Activated T-helper 9 cell treated with anti-CD3 and anti-CD28 coated beads, Interleukin-2, amount 50 U/mL, for 16 hours (primary cell): ENCODE measurements at places on chromosomes 1 and 21.

DNA sequence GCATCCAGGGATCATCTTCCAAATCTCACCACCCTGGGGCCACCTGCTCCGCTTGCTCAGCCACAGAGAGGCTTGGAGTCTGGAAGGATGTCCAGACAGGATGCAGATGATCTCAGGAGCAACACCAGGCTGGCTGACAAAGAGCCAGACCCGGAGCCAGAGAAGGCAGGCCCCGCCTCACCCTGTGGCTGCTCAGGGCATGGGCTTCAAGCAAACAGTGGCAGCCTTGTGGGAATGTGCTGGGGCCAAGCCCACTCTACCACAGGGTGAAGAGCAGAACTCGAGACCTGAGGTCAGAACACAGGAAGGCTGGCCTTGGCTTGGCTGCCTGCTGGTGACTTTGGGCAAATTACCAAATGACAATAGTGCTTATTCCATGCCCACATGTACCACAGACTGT lies 45.5 kb downstream of the MRPL37 start:
- no peak for DNase-seq

GRCh38 chr1:67947114-67947513 lies 103.3 kb downstream of the DIRAS3 start:
- DNase-seq, result no peak

DNA sequence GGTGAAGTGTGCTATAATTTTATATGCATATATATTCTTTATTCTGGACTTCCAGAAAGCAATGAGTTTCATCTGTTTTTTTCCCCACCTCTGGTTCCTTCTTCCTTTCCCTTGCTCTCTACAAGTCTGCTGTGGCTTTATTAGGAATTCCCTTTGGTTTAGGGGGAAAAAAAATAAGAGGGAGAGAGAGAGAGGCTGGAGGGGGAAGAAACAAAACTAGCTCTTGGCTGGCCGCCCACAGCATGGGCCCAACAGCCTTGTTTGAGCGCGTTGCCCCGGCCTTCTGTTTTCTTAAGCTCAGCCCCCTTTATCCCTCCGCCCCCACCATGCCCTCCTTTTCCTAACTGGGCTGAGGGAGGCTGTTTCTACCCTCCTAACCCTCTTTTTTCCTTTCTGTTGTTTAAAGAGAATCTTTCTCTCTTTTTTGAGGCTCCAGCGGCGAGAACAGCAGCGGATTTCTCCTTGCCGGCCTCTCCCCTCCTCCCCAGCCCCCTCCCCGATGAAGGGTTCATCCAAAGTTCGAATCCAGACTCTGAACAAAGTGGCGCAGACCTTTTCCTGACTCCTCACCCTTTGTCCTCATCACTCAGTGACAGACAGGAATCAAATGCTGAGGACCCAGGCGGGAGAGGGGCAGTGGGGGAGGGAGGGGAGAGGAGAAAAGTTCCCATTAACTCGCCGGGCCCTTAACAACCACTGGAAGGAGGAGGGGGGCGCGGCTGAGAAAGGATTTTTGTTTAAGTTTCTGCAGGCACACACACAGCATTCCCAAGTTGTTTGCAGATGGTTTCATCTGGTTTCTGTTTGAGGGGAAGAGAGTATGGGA lies 29.7 kb downstream of the PBX1 start:
- no peak for DNase-seq

DNA sequence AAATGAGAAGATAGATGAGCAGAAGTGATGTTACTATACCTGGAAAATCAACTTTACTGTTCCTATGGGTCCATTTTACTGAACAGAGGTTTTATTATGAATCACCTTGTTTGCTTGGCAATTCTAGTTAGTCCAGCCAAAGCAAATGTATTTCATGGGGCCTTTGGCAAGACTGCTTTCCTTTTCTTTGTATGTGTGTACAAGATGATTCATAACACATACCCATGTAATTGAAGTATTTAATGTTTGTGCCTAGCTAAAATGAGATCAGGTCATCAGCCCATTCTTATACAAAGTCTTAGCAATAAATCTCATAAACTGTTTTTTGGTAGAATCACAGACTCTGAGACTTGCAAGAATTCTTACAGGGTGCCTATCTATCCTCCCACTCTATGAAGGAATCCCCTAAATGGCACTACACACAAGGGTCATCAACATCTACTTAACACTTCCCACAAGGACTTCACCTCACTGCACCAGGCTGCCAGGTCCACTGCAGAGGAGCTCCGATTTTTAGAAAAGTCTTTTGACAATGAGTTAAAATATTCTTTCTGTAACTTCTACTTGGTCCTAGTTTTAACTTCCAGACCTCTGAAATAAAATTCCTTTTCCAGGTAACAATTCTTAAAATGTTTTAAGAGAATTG lies 58.5 kb downstream of the LPAR3 start:
- no peak for DNase-seq

DNA sequence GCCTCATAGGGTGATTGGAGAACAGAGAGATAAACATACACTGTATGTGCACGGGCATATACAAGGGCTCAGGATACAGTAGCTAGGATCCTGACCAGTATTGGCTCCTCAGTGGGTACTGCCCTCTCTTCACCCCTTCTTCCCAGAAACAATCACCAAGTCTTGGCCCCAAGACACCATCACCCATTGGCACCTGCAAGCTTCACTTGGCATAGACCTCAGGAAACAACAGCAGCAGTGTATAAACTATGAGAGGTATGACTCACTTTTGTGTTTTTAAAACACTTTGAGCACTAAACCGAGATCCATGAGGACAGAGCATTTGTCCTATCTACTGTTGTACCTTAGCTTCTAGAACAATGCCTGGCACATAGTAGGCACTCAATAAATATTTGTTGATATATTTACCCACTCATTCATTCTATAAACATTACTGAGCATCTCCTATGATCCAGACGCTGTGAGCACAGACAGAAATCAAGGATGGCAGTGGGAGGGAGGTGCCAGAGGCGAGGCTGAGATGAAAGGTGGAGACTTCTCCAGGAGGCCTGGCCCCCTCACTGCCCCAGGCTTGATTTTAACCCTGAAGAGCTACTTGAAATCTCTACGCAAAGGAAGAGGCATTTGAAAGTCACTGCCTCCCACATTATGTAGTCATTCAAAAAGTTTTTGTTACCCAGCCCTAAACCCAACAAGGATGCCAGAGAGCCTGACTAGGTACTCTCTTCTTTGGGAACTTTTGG lies 95.2 kb downstream of the CAMK2N1 start:
- no peak for DNase-seq

DNA sequence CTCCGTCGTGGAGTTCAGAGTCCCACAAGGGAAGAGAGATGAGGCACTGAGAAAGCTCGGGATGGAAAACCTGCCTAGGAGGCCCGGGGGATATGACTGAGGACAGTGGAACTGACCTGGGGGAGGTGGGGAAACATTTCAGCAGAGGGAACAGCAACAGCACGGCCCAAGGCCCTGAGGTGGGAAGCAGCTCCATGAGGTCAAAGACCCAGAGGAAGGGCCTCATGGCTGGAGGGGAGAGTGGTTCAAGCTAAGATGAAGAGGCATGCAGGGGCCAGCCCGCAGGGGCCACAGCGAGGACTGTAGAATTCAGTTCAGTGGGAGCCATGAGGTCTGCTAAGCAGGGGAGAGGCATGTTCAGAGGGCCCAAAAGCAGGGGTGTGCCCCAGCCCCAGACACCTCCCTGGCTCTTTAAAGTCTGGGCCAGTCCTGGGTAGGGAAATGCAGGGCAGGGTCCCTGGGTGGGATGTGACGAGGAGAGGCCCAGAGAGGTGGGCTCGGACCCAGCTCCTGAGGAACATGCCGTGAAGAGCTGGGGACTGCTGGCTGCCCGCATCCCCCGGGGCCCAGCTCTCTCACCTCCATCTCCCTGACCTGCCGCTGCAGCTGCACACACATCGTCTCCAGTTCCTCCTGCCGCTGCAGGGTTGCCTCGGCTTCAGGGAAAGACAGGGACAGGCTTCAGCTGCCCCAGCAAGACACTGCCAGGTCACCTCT lies 9.9 kb downstream of the UBXN11 start:
- no peak for DNase-seq

GRCh38 chr1:53331446-53332185 lies 3.7 kb upstream of the LRP8 start:
- DNase-seq, result no peak

DNA sequence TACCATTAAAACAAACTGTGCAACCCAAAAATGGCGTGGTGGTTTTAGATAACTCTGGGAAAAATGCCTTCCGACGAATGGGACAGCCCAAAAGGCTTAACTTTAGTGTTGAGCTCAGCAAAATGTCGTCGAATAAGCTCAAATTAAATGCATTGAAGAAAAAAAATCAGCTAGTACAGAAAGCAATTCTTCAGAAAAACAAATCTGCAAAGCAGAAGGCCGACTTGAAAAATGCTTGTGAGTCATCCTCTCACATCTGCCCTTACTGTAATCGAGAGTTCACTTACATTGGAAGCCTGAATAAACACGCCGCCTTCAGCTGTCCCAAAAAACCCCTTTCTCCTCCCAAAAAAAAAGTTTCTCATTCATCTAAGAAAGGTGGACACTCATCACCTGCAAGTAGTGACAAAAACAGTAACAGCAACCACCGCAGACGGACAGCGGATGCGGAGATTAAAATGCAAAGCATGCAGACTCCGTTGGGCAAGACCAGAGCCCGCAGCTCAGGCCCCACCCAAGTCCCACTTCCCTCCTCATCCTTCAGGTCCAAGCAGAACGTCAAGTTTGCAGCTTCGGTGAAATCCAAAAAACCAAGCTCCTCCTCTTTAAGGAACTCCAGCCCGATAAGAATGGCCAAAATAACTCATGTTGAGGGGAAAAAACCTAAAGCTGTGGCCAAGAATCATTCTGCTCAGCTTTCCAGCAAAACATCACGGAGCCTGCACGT lies 82.1 kb downstream of the PRDM2 start:
- no peak for DNase-seq

- DNase-seq, result no peak
These were observed 35.4 kb upstream of the EIF4G3 start for GRCh38 chr1:21212126-21212525.

DNA sequence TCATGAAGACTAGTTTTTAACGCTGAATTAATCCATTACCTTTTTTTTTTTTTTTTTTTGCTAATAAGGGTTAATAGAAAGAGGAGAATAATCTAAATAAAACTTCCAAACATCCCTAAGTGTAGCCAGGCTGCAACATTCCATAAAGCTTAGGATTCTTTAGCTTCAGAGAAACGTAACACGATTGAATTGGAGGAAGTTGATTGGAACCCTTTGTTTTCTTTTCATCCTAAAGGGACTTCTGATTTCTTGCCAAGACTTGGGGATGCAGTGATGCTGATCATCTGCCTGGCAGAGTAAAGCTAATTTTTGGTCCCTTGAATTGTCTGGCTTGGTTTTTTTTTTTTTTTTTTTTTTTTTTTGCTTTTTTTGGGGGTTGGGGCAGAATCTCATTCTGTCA lies 142.9 kb downstream of the VPS13D start:
- DNase-seq, result no peak

DNA sequence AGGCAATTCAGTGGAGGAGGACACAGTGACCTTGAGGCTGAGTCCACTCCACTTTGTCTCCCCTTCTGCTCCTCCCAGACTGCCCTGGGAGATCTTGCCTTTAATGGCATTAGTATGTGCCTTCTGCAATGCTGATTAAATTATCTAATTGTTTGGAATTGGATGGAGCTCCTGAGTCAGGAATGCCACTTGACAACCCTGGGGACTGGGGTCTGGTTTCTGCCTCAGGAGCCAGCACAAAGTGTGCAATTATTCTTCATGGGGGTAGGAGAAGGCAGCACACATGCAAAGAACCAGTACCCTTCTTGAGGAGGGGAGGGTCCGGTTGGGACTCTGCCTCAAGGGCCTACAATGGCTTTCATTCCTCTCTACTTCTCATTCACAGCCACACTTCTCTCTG lies 11.9 kb upstream of the PLXNA2 start:
- DNase-seq, result no peak

- DNase-seq, result no peak
These were observed 12.6 kb downstream of the FHAD1 start for GRCh38 chr1:15259622-15260007.

- DNase-seq, result no peak
These were observed 24.0 kb downstream of the PAX7 start for GRCh38 chr1:18654599-18654998.

GRCh38 chr1:220552672-220553260 lies 24.8 kb downstream of the MARK1 start:
- no peak for DNase-seq

DNA sequence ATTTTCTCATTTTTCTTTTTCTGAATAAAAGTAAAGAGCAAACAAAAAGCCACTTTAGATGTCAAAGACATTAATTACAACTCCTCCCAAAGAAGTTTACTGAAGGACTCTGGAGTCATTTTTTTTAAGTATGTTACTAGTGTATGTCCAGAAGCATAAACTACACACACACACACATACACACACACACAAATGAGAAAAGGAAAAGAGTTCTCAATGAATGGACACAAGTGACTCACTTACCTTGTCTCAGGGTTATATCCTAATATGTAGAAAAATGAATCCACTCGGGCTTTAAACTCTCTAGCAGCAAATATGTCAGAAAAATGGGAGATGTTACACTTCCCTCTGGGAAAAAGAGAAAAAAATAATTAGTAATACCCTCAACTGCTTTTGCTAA lies 223.1 kb downstream of the SLC45A1 start:
- DNase-seq, result no peak

GRCh38 chr1:22239378-22239777 lies 96.5 kb upstream of the WNT4 start:
- no peak for DNase-seq

DNA sequence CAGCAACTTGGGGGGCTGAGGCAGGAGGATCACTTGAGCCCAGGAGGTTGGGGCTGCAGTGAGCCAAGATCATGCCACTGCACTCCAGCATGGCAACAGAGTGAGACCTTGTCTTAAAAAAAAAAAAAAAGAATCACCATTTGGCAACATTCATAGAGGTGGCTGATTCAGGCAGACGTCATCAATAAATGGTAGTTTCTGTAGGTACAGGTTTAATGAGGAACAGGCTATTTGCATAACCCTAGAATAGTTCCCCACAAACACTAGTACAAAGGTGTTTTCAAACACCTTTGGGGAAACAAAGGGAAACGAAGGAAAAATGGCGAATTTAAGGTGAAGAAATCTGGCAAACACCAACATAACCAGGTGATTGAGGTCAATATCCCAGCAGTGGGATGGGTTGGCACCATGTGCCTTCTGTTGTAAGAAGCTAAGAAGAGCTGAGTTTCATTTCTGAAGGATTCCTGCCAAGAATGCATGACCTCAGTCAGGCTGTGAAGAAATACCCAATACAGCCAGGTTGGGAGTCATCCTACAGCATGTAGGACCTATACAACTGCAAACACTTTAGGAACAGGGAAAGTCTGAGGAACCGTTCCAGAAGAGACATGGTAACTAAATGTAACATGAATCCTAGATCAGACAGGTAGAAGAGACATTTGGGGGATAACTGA lies 5.6 kb downstream of the LPAR3 start:
- no peak for DNase-seq

GRCh38 chr1:206036663-206037455 lies 13.2 kb upstream of the CTSE start:
- DNase-seq, result no peak

DNA sequence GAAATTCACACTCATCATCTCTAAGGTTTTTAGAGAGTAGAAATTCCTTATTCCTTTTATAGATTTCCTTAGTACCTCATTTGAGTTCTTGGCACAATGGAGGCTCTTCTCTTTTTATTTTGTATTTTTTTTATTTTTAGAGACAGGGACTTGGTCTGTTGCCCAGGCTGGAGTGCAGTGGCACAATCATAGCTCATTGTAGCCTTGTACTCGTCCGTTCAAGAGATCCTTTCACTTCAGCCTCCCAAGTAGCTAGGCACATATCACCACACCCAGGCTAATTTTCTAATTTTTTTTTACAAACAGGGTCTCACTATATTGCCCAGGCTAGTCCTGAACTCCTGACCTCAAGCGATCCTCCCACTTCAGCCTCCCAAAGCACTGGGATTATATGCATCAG lies 29.6 kb downstream of the RGL1 start:
- DNase-seq, result no peak

- no peak for DNase-seq
These were observed 59.2 kb downstream of the TBX15 start for GRCh38 chr1:118928739-118929554.
